Skin of body (tissue), 3 donors: ENCODE measurements at places on chromosomes 12 and 14. TPM values are rescaled to one million over a fixed set of nuclear protein-coding genes. Genes with fewer than 3 reads are reported as not detected.

- no peak for DNase-seq
These were observed 5.0 kb upstream of the RAPGEF3 start for GRCh38 chr12:47763481-47764346.

Gene IFI27
- 18.3 TPM for total RNA-seq

- no peak for DNase-seq
These were observed 189.0 kb downstream of the FOXA1 start for GRCh38 chr14:37406095-37406494.

GRCh38 chr12:62750941-62751809, 183.8 kb downstream of the PPM1H start:
- DNase-seq: no peak

Gene NPFF
- total RNA-seq: 0.59 TPM

DNA sequence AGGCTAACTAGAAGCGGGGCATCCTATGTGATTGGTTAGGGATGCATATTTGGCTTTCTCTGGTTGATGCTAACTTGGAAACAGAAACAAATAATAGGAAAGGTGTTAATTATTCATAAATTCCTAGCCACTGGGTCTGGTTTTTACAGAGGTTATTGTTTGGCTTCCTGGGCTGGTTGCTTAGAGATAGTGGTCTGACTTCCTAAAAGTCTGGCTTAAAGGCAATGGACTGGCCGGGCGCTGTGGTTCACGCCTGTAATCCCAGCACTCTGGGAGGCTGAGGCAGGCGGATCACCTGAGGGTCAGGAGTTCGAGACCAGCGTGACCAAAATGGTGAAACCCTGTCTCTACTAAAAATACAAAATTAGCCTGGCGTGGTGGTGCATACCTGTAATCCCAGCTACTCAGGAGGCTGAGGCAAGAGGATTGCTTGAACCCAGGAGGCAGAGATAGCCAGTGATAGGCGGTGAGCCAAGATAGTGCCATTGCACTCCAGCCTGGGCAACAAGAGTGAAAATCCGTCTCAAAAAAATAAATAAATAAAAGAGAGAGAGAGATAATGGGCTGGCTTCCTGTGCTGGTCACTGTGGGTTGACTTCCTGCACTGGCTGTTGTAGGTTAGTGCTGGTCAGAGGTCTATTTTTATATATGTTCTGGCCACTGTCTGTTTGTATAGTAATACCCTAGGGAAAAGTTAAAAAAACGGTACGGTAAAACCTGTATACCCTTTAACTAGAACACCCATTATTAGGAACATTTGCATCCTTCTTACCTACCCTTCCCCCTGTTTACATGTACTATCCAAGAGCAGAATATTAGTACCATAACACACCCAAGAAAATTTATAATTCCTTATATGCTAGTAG, 24.1 kb downstream of the OR6S1 start:
- DNase-seq: no peak

Gene HOXC5
- total RNA-seq: 1.4 TPM

DNA sequence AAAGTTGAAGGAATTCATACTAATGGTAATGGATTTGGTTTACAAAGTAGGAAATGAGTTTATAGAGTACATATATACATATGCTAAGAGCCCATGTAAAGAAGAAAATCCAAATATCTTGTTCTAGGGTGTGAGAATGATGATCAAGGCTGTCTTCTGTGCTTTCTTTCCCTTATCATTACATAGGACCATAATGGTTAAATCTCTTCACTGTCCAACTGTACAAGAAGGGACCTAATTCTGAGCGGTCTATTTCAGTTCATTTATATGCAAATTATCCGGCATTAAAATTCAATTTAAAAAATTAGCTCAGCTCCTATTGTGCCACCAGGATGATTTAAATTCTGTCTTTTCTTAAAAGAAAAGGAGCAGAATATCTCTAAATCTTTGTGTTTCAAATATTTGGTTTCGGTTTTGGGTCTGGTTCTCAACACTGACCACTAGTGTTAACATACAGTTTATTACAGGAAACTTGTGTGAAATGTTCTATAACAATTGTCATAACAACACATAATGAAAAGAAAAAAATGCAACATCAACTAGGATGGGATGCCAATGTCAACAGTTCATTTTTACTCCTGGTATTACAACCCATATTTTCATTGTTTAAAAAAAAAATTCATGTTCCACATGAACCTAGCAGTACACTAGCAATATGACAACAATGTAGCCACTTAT, 16.8 kb downstream of the OR4K1 start:
- DNase-seq: no peak
